Stimulated activated CD8-positive, alpha-beta memory T cell treated with anti-CD3 and anti-CD28 coated beads, Interleukin-7, amount 100 ng/mL, for 1 hour (primary cell): ENCODE measurements at places on chromosomes 6 and 20.

- no peak for DNase-seq
Observed at GRCh38 chr6:164926686-164927085, 382.7 kb downstream of the C6orf118 start.

DNA sequence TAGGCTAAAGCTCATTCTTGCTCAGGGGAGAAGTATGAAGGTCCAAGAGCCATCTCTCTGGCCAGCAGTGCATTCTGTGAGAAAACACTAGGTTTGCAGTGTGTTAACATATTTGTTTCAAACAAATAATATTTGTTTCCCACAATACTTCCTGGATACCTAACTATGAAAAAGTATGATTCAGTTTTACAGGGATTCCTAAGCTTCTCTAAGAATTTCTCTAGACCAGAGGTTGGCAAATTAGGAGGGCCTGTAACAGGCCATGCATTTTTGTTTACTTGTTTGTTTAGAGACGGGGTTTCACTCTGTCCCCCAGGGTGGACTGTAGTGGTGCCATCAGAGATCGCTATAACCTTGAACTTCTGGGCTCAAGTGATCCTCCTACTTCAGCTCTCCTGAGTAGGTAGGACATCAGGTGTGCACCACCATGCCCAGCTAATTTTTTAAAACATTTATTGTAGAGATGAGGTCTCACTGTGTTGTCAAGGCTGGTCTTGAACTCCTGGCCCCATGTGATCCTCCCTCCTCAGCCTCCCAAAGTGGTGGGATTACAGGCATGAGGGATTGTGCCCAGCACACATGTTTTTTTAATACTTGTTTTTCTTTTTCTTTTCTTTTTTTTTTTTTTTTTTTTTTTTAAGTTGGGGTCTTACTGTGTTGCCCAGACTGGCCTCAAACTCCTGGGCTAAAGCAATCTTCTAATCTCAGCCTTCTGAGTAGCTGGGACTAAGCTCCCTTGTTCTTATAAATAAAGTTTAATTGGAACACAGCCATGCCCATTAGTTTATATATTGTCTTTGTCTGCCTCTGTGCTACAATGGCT lies 71.7 kb downstream of the ADGRG6 start:
- DNase-seq: no peak

DNA sequence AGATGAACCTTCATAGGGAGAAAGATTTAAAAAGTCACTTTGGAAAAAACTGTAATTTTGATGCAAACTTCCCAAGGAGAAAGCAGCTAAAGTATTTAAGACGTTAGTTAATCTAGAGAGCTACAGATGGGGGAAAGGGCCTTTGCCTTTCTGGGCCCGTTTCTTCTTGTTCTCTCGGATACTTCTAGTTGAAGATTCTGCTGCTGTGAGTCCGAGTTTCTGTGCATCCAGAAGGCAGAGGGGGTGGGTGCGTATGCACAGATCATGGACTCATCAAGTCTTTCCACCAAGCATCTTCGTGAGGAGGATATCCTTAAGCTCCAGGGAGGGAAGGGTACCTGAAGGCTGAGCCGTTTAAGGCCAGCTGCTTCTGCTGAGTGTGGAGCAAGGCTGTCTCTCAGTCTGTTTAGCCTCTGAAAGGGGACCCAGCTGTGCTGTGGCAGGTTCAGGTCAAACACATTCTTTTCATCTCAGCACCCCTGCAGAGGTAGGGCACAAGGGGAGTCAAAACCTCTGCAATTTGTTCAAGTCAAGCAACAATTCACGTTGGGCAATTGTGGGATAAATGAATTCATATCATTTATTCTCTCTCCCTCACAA lies 4.3 kb downstream of the LAMP5 start:
- no peak for DNase-seq

DNA sequence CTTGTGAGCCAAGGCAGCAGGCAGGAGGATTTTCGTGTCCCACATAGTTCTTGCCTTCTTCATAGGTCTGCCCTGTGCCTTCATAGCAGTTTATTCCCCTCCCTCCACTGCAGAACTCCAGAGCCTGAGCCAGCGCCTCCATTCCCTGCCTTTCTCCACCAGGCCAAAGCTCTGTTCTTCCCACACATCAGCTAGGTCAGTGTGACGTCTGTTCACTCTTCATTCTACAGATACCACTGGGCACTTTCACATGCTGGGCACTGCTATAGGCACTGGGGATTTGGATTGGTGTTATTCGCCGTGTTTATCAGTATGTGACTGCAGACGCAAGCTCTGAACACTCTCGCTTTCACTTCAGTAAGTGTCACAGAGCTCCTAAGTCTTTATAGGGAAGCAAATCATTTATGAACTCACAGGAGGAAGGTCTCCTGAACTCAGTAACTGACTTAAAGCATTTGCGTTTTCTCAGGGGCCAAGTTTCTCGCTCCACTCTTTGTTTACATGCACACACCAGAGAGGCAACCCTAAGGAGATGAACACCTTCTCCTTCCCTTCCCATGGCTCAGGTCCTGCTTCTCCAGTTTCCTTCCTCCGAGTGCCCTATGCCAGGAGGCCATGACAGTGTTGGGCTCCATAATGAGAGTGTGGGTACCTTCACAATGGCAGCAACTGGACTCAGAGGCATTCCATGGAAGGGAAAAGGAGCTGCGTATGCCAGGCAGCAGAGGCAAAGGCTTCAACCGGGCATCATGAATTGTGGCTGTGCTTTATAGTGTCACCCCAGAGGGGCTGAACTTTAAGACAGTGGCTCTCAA lies 6.3 kb upstream of the APMAP start:
- no peak for DNase-seq

- no peak for DNase-seq
Observed at GRCh38 chr20:24910461-24910860, 38.6 kb upstream of the CST7 start.
